DMS53 (cell line): ENCODE measurements at places on chromosomes 12 and 14.

- no peak for DNase-seq
These were observed 62.6 kb downstream of the SLC24A4 start for GRCh38 chr14:92385561-92385960.

DNA sequence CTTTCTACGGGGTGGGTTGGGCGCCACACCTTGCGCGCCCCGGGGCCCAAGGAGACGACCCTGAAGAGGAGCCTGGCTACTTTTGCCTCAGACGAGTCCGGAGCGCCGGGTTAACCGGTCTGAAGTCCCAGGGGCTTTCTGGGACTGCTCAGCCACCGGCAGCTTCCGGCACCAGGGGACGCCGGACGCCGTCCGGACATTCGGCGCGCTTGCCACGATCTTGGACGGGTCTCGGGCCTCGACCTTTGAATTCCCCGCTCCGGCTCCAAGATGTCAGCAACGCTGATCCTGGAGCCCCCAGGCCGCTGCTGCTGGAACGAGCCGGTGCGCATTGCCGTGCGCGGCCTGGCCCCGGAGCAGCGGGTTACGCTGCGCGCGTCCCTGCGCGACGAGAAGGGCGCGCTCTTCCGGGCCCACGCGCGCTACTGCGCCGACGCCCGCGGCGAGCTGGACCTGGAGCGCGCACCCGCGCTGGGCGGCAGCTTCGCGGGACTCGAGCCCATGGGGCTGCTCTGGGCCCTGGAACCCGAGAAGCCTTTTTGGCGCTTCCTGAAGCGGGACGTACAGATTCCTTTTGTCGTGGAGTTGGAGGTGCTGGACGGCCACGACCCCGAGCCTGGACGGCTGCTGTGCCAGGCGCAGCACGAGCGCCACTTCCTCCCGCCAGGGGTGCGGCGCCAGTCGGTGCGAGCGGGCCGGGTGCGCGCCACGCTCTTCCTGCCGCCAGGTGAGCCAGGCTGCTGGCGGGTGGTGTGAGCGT, at the start of gene ACOT4:
TSS of gene ACOT4 (plus strand) at position 184 of the 760 bp plus-strand sequence. CDS start at position 271, 87 bp downstream.
- DNase-seq = peak; percentile 85

DNA sequence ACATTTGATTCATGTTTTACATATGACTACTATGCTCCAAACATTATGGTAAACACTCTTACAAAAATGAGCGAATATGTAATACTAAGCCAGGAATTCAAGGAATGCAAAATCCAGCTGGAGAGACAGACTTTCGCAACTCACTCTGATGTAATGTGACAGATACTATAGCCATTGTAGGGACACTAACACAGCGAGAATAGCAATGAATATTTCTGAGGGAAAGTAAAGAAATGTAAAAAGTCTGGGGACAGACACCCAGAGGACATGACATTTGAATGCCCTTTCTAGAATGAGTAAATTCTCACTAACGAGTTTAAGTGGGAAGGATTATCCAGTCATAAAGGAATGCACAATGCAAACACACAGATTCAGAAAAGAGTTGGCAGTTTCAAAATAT, 121.9 kb downstream of the PIK3C2G start:
- DNase-seq = no peak

DNA sequence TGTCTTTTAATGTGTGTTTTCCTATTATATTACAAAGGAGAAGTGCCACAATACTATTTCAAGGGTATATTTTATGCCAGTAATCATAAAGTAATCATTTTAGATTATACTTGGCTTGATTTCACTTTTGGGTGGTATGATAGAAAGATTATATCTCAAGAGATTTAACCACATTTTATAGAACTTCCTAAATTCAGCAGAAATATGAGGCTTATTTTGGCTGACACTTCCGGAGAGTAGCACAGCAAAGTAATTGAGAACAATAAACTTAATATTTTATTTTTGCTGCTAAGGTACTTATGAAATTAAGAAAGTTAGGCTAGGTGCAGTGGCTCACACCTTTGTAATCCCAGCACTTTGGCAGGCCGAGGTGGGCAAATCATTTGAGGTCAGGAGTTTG, 319.1 kb downstream of the NPAS3 start:
- DNase-seq = no peak
